Renal cortical epithelial cell (primary cell): ENCODE measurements at places on chromosomes 3 and 15.
A peak's percentile ranks its signal among the peaks of the same experiment; 100 is the strongest.

GRCh38 chr15:99554880-99555488 lies 10.8 kb upstream of the MEF2A start:
- no peak for DNase-seq

DNA sequence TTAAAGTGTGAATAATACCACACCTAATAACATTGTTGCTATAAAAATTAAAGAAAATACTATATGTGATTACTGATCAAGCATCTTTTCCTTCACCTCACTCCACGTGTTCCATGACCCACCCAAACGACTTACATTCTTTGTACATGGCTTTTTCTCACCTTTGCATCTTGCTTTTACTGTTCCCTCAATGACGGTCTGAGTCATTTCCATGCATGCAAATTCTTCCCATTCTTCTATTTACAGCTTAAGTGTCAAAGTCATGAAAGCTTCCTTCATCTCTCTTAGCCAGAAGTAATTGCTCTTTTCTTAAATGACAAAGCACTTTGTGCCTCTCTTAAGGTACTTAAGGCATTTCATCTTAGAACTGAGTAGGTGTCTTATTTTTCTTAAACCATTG lies 64.0 kb downstream of the GREM1 start:
- peak; percentile 31 for DNase-seq

DNA sequence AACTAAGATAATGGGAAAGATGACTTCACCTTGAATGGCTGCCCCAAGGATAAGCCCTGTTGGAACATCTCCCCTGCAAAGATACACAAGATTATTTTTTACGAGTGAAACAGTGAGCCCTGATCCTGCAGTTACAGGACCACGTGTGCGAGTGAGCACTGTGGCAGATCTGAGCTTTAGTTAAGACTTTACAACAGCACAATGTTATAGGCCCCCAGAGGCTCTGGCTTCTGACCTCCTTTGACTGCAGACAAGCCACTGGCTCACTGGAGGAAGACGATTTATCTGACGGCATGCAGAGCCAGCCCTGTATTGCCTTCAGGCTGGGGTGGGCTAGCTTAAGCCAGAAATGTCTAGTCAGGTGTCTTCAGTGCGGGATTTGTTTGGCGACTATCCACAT lies 174.4 kb downstream of the ARRDC4 start:
- DNase-seq: no peak

DNA sequence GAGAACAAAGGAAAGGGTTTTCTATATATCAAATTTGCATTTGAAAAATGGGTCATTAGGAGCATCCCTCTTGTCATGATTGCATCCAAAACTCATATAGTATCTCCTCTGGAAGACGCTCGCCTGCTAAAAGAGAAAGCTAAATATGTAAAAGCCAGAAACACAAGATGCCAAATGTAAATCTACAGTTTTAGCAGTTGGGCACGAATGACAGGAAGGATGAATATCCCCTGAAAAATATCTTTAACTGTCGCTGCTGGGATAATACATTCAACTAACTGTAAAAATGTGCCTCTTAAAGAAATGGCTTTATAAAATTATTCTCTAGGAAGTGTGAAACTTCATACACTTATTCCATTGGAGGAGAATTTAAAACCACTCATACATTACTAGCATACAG lies 101.7 kb downstream of the DCLK3 start:
- no peak for DNase-seq

GRCh38 chr15:62534996-62535395 lies 369.9 kb upstream of the C2CD4B start:
- DNase-seq: no peak
